Vagina (tissue), 2 donors: ENCODE measurements at places on chromosomes 2 and 18. TPM values are rescaled to one million over a fixed set of nuclear protein-coding genes. Genes with fewer than 3 reads are reported as not detected.

The ASB18 gene
- total RNA-seq: not detected

The SIX3 gene
- total RNA-seq: not detected

The ALPP gene
- total RNA-seq: not detected

The KIF3C gene
- 9.3 TPM for total RNA-seq

The VAPA gene
- 210 TPM for total RNA-seq

The MAP3K20 gene
- 59.4 TPM for total RNA-seq

The UGT1A3 gene
- total RNA-seq: not detected

The PRADC1 gene
- 8.1 TPM for total RNA-seq

The FOXI3 gene
- total RNA-seq: not detected

The TMEM127 gene
- total RNA-seq: 40.0 TPM

The MYO5B gene
- total RNA-seq: 22.6 TPM

The VSNL1 gene
- total RNA-seq: 19.2 TPM

The NYAP2 gene
- 0.25 TPM for total RNA-seq

- DNase-seq: no peak
Observed at GRCh38 chr2:187549951-187550555, 4.2 kb downstream of the TFPI start.

DNA sequence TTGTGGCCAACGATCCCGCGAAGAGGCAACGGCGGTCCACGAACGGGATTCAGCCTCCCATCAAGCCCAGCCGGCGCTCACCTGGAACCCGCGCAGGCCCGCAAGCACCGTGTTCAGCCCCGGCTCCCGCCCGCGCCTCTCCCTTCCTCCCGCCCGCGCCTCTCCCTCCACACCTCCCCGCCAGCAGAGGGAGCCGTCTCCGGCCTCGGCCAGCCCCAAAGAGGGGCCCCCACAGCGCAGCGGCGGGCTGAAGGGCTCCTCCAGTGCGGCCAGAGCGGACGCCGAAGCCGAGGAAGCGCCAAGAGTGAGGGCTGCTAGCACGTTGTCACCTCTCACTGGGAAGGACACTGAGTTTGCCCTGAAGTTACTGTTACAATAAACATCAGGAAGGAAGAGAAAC lies 55.3 kb upstream of the LAPTM4A start:
- DNase-seq: no peak

GRCh38 chr2:7571701-7572100 lies 654.5 kb downstream of the RNF144A start:
- DNase-seq: no peak

DNA sequence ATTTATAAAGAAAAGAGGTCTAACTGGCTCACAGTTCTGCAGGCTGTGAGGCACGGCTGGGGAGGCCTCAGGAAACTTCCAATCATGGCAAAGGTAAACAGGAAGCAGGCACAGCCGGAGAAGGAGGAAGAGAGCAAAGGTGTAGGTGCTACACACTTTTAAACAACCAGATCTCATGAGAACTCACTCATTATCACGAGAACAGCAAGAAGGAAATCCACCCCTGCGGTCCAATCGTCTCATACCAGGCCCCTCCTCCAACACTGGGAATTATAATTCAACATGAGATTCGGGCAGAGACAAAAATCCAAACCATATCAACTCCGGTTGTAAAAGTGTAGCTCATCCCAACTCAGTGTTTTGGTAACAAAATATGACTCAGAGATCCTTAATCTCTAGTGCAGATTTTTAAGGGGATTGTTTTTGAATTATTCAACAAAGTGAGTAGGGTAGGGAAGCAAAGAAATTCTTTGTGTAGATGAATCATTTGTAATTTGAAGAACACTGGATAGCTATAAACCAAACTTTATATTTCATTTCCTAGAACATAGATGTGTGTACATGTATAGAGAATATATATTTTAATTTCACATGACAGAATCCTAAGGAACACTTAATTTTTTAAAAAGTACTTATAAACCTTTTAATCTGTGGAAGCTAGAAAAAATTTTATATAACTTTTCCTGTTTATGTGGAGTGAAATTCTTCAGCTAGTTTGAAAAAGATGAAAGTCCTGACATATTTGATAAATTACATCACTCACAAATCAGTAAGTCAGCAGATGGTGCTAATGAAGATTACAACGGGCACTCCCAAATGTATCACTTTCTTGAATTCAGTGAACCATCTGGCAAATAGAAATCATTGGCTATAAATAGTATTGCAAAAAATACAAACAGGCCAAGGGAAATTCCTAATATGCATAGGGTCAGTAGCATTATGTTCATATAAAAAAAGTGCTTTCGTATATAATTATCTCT lies 130.1 kb downstream of the OLA1 start:
- DNase-seq: no peak

DNA sequence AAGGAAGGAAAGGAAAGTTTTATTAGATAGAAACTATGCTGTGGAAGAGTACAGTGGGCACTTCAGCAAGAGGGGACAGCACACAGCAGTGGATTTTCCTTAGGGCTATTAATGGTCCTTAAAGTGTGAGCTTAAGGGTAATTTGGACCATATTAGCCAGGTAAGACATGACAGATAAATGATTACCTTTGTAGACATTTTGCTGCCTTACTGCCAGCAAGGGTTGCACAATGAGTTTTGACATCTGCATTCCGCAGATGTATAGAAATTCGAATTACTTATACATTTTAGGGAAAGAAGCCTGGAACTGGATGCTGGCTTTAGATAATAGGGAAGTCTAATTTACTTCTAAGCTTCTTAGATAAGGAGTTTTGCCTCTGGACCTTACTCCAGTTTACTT lies 14.0 kb upstream of the UBE2F start:
- no peak for DNase-seq

GRCh38 chr2:166841679-166842078 lies 46.6 kb upstream of the XIRP2 start:
- no peak for DNase-seq

DNA sequence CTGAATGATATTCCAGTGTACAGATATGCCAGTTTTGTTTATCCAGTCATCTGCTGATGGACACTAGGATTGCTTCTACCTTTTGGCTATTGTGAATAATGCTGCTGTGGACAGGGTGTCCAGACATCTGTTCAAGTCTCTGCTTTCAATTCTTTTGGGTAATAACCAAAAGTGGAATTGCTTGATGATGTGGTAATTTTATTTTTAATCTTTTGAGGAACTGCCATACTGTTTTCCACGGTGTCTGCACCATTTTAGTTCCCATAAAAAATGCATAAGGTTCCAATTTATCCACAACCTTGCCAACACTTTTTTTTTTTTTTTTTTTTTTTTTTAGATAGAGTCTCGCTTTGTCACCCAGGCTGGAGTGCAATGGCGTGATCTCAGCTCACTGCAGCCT lies 141.9 kb upstream of the REV1 start:
- no peak for DNase-seq

DNA sequence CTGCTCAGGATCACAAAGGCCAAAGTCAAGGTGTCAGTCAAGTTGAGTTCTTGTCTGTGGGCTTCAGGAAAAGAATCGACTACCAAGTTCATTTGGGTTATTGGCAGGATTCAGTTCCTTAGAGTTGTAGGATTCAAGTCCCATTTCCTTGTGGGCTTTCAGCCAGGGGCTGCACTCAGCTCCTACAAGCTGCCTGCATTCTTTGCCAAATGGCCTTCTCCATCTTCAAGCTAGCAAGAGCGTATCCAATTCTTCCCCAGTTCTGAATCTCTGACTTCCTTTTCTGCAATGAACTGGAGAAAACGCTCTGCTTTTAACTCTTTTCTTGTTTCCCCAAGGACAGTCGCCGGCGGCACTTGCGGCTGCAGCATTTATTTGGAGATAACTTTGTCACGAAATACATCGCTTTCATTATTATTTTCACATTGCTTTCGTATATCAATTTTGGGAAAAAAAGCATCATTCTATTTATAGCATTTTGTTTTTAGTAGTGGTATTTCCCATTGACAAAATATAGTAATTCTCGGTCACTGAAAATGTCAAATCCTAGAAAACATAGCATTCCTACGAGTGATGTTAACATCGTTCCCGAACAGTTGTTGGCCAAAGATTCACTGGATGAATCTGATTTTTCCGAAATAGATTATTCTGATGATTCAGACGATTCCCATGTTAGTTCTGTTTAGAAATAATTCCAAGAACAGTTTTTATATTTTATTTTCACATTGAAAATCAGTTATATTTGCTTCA lies 59.6 kb upstream of the SERPINE2 start:
- no peak for DNase-seq

DNA sequence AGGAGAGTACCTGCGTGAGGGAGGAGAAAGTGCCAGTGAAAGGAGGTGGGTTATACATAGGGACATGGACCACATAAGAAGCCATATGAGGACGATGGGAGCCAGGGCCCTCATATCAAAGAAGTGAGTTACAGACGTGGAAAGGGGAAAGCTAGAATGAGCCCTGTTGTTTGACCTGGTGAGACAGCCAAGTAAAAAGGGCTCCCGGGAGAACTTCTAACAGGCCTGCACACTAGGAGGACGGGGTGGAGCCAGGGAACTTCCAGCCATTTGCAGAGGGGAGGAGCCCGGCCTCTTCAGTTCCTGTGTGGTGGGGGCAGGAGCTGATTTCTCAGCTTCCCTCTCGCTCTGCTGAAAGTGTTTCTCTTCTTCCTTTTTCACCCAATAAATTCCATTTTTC lies 84.1 kb upstream of the SLC66A3 start:
- DNase-seq: peak; percentile 52

- no peak for DNase-seq
Observed at GRCh38 chr2:1766425-1766824, 22.1 kb upstream of the PXDN start.

- no peak for DNase-seq
Observed at GRCh38 chr18:34128436-34128835, 96.3 kb downstream of the NOL4 start.

- DNase-seq: no peak
Observed at GRCh38 chr18:34028324-34028723, 196.4 kb downstream of the NOL4 start.

- no peak for DNase-seq
Observed at GRCh38 chr2:26018184-26019055, 15.5 kb upstream of the RAB10 start.

- DNase-seq: no peak
Observed at GRCh38 chr18:36350839-36351469, 53.4 kb downstream of the FHOD3 start.

GRCh38 chr2:236745420-236746210 lies 176.0 kb downstream of the ACKR3 start:
- no peak for DNase-seq

DNA sequence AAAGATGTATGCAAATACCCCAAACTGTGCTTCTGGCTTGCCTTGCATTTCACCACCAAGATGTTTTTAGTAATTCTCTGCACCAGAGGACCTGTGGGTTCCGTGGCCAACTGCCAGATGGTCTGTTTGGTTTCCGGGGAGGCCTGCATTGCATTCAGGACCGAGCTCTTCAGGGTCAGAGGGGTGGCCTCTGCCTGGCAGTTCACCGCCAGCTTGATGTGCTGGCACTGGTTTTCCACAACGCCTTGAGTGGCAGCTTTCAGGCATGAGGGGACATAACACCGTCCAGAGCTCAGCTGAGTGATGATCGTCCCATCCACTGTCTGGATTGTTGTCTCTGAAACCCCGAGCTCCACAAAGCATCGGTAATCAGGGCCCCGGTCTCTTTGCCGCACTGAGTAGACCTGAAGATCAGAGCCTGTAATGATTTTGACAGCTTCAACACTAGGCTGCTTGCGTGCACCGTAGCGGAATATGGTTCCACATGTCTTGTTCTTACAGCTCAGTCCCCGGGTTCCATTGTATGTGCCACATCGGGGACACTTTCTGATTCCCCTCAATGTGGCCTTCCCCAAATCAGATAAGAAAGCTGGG lies 9.4 kb downstream of the C2orf42 start:
- no peak for DNase-seq

- DNase-seq: no peak
Observed at GRCh38 chr2:44994377-44994776, 14.9 kb downstream of the SIX2 start.

DNA sequence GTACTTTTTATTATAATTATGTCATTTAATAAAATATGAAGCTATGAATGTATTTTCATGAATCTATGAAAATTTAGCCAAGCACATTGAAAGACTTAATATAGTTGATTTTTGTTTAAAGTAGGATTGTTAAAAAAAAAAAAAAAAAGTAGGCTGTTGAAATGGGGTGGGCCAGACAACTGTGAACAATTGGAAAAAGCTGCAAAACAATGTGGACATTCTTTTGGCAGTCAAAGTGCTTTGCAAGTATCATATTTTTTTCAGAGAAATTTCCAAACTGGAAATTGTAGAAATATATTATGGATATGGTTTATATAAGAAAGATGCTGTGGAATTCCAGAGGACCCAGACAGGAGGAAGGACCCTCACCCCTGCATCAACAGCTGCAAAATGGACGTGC lies 82.1 kb downstream of the ETAA1 start:
- DNase-seq: no peak

GRCh38 chr2:174877301-174877700 lies 113.0 kb upstream of the CHRNA1 start:
- no peak for DNase-seq

GRCh38 chr2:223081789-223082188 lies 29.8 kb downstream of the KCNE4 start:
- no peak for DNase-seq

GRCh38 chr18:68342039-68342659 lies 372.8 kb downstream of the TMX3 start:
- DNase-seq: no peak

GRCh38 chr2:30003128-30003527 lies 81.7 kb upstream of the ALK start:
- no peak for DNase-seq

- no peak for DNase-seq
Observed at GRCh38 chr18:74331404-74331803, 15.8 kb downstream of the C18orf63 start.
